ENCODE measurements at places on chromosomes 1 and 21.

GRCh38 chr1:247212627-247213617 is 41.1 kb upstream of the ZNF124 start:
- no peak for DNase-seq

DNA sequence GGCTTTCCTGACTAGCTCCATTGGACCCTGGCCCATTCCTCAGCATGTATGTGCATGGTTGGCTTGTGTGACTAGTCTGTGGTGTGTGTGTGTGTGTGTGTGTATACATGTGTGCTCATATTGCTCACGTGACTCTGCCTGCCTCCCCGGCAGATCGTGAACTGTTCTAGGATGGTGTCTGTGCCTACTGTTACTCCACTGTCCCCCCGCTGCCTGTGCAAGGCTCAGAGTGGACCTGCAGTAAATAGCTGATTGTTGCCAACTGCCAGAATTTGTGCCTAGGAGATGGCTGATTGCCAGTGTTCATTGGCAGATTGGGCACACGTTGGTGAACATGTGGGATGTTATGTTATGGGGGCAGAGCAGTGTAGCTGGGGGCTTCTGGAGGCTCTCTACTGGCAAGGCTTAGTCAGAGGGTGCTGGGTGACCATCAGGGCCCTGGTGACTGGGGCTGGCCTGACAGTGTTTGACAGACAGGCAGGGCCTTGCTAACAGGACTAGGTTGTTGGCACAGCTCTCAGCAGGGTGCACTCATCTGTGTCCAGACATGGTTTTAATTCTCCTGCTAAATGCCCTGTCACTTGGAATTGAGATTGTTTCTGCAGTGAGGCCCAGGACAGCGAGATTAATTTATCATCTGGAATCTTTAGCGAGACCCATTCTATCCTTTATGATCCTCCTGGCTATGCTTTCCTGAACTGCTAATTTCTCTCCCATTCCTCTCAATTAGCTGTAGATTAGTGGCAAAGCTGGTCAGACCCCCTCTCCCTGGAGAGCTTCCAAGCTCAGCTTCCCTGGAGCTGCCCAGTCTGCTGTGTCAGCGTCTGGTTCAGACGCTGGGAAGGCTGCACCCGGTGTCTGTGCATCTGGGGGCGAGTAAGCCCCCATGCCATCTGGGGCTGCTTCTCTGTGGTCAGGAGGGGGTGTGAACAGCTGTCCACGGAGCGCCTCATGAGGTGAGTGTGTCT is 20.8 kb downstream of the SLC6A17 start:
- DNase-seq, result no peak

DNA sequence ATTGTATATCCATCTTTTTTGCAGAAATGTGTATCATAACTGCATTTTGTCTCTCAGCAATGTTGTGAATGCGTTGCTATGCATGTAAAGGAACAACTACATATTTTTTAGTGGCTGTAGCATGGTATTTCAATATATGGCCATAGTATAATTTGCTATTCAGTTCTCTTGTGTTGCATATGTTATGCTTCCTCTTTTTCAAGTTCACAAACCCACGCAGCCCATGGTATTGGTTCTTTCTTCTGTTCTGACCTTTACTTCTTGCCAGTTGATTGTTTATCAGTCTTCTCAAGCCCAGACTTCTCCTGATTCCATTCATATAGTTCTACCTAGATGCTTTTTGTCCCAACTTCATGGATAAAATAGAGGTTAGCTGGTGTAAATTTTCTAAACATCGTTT is 6.1 kb downstream of the SLC22A15 start:
- DNase-seq, result peak; percentile 27

DNA sequence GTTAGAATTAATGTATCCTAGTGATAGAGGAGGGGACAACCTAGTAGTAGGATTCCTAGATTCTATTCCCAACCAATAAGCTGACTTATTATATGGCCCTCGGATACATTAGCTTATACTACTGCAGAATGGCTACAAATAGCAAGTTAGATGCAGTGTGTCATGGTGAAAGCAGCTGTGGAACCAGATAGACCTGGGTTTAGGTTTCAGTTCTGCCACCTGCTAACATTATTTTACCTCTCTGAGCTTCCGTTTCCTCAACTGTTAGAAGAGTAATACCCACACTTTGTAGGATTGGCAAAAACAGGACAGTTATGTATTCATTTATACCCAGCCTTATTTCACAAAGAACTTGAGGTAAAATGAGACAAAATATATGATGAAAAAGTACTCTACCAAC is 21.6 kb upstream of the MAGOH start:
- no peak for DNase-seq

DNA sequence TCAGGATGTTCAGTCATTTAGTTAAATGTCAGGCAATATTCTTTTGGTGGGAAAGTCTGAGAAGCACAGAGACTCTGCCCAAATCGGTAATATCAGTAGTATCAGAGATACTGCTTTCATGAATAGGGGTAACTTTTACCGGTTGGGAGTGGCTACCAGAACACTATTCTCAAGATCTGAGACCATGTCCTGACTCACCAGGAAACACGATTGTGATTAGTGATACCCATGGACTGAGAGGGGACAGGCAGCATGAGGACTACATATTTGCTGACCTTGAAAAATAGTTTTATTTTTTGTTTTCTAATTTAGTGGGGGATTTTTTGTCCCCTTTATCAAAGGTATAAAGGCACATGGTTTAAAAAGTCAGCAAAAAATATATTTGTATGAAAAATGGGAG is 76.0 kb upstream of the NEK2 start:
- DNase-seq, result no peak

GRCh38 chr1:208154040-208154439 is 90.1 kb downstream of the PLXNA2 start:
- no peak for DNase-seq

Data from CD14-positive monocyte (primary cell).